ENCODE measurements at places on chromosomes 2 and 18.

- no peak for DNase-seq
Measured at GRCh38 chr2:233593201-233593600, 24.2 kb upstream of the UGT1A8 start.

DNA sequence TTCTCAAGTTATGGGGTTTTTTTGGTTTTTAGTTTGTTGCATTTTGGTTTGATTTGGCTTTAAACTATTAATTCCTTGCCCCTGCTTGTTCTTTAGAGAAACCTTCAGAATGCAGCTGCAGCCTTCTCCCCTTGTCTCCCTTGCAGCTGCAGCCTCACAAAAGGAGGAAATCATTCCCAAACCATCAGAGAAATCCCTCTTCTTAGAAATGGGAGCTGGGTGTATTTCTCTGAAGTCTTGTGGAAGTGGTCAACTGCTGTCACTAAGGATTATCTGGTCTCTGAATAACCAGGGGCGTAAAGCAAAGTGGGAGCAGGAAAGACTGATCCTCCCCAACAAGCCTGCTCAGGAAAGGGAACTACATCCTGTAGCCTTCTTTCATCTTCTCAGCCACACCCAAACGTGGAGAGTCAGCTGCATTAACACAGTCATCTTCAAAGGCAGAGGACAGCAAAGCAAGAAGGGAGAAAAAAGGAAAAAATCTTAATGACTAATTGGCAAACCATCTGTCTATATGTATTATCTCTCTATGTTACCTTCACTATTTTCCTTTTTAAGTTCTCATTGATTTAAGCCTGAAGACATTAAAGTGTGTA is 1834.1 kb upstream of the PIK3C3 start:
- no peak for DNase-seq

DNA sequence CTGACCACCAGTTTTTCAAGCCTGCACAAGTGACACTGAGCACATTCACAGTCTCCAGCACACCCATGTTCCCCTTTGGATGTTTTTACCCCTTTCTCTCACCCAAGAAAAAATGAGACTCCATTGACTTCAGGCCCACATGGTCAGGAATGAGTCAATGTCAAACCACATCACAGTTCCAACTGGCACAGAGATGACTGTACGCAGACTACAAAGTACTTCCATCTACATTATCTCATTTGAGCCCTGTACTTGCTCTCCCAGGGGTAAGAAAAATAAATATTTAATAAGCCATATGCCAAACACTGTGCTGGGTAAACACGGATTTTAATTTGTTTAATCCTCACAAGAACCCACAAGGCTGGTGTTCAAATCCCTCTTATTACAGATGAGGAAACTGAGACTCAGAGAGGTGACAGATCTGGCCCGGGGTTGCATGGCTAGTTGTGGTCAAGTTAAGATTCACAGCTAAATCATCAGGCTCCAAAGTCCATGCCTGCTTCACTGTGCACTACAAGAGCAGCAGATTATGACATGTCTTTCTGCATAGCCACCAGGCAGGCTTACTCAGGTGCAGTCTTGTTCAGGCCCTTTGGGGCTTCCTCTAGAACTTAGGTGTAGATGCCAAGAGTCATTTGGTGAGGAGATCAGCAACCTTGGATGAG is 106.1 kb downstream of the TXNL1 start:
- DNase-seq: peak; percentile 57

DNA sequence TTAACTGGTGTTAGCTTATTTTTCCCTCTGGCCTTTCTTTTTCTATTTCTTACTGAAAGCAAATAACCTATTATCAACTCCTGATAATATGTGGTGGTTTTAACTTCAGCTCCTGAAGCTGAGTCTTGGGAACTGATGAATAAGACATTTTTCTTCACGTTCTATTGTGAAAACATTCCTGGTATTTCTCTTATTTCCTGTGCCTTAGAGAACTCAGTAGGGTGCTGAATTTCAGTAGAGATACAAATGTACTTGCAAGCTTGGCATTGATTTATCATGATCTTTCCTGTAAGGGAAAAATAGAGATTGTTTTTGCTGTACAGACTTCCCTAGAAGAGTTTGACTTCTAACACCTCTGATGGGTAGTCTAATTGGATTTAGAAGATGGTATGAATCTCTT is 52.8 kb upstream of the DCC start:
- peak; percentile 76 for DNase-seq

DNA sequence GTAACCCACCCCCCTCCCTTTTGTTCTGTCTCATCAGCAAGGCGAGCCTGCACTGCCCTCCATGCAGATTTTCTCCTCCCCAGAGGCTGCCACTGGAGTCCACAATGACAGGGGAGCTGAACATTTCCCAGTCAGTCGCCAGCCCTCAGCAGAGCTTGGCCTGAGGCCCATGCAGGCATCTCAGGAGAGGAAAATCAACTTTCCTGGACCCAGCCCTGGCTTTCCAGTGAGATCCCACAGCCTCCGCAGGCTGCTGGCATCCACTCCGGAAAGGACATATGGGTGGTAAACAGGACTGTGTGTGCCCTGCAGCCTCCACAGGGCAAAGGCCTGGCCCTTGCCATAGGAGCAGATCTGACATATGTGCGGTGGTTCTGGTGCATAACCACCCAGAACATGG is 253.8 kb downstream of the TNS1 start:
- no peak for DNase-seq

DNA sequence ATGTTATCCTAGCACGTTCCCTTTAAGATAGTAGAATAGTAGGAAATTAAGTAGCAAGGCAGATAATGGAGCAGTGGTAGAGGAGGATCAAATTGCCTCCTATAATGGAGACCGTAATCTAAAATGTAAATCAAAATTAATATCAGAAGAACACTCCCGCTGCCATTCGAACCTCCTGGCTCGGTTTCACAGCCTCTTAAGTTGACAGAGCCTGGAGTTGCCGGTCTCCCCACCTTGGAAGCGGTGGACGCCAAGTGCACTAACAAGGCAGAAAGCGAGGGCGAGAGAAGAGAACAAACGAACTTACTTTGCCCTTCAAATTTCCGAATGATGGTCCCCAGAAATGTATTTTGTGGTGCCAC is 450 bp downstream of the KCNH7 start:
- no peak for DNase-seq

DNA sequence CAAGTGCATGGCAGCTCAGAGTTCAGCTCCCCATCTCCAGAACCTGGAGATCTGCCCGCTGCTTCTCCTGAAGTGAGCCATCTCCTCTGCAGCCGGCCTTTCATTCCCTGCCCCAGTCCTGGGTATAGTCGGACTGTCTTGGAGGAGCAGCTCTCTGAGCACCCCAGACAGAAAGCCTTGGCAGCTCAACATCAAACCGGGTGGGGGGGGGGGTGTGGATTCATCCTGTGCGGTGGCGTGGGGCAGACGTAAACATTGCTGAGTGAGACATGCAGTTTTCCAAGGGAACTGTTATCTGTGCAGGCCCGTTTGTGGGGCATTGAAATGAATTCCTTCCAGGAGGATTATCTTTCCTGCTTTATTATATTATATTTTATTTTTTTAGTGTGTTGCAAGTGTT is 125.9 kb upstream of the MYCN start:
- DNase-seq: no peak

DNA sequence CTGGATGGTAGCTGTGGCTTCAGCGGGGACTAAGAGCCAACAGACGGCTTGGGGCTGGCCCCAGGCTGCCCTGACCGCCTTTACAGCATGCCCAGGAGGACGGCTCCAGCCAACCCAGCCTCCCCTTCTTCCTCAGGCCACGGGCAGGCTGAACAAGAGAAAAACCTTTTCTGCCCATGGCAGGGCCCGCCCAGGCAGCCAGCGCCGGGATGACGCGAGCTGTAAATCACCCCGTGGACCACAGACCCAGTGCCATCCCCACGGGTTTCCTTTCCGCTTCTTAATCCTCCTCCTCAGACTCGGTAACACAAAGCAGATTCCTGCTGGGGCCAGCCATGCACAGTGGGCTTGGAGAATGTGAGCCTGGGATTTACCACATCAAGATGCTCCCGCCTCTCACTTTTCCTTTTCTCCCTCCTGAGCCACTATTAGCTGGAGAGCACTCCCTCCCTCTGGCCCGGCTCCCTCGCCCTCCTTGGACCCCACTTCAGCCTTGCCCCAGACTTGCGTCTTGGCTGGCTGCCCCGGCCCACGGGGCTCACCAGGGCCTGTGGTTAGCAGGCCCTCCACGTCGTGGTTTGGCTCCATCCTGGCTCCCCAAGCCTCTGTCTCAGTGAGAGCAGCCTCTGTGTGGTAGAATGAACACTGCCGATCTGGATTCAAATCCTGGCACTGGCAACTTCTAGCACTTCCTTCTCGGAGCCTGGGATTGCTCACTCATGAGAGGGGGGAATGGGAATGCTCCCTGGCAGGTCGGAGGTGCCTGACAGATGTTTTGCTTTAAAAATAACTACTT is 31.4 kb downstream of the ATOH8 start:
- DNase-seq: peak; percentile 96

- no peak for DNase-seq
Measured at GRCh38 chr18:75681538-75682115, 254.1 kb upstream of the SMIM21 start.

DNA sequence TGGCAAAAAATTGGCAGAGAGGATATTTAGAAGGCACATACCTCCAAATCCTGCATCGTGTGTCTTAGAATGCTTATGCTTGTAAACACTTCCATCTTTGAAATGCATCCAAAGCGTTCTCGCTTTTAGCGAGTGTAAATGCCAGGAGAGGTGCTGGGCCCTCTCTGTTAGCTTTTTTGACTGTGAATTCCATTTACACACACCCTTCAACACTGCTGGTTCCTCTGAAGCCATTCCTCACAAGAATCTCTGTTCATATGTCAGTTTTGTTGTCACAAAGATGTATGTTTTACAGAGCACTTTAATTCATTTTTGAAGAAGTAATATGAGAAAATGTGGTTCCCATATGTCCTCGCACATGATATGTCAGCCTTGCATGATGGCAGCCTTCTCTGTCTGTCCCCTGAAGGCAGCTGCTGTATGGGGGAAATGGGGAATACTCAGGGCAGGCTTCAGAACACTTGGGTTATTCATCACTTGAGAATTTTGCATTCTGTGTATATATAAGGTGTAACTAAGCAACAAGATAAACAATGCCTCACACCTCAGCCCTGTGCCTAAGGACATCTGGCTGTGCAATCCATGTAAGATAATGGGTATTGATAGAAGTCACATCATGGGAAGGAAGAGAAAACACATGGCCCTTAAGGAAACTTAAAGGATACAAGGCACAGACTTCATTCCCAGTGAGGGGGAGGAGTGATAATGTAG is 52.3 kb downstream of the RAB27B start:
- DNase-seq: peak; percentile 59

- DNase-seq: peak; percentile 7
Measured at GRCh38 chr2:13201924-13202323, 485.2 kb downstream of the TRIB2 start.

DNA sequence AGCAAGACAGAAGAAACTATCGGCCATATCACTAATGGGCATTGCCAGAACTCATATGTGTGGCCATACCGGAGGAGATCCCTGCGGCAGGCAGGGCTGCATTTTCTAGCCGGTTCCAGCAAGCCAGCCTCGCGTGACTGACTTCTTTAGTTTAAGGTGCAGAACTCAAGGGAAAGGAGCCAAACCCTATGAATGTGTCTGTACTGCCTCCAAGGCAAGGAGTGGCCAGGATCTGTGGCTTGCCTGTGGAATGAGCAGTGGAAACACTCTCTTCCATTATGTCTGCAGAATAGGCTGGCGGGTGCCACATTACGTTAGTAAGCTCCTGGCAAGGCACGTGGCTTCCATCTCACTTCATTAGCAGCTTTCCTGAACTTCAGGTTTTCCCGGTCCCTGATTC is 137.6 kb downstream of the ATL2 start:
- DNase-seq: peak; percentile 36
